ENCODE measurements at places on chromosomes 4 and X. TPM values are rescaled to one million over a fixed set of nuclear protein-coding genes. Genes with fewer than 3 reads are reported as not detected.

- no peaks in the 10 kb centered on the region for H3K36me3 ChIP-seq
- no peaks in the 10 kb centered on the region for H3K4me1 ChIP-seq
- DNase-seq, result no peak
- H3K27me3 ChIP-seq, result peaks cover 86% of the 10 kb centered on the region
- H3K27ac ChIP-seq, result no peak overlapping the region
- no peak overlapping the region for H3K4me3 ChIP-seq
Observed at GRCh38 chrX:152898442-152898841, 575 bp downstream of the ZNF185 start.

DNA sequence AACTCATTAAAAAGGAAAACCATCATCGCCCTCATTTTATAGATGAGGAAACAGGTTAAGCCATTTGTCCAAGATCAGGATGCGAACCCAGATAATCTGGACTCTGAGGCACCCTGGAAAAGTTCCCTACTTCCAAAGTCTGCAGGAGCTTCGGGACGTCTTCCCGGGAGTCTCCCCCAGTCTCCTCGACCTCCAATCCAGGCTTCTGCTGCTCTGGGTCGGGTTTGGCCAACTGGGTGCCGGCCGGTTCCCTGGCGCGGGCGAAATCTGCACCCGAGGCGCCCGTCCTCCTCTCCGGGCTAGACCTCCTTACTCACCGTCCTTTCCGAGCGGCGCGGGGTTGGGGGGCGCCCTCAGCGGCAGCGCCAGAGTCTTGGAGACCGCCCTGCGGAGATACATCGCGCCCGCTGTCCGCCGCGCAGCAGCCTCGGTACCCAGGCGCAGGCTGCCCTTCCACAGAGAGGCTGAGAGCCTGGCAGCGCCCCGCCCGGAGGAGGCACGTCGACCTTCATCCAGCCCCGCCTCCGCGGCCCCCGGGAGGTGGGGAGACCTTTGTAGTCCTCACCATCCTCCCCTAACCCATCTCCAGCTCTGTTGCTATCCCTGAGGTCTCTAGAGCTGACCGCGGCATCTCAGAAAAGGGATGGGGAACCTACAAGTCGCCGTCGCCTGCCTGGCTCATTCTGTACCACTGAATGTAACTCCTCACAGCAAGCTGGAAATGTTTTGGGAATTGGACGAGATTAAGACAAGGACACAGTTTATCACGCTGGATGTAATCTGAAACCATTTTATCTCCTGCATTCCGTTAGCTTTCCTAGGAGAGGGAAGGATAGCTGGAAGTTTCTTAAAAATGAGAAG lies at the start of gene MGARP:
Gene MGARP (minus strand): TSS at position 466 of the 861 bp plus-strand sequence. CDS start 67 bp downstream, at position 399.
- H3K27ac ChIP-seq, result no peak within 1 kb of the TSS
- no peaks in the 10 kb centered on the region for H3K36me3 ChIP-seq
- H3K4me1 ChIP-seq, result no peaks in the 10 kb centered on the region

GRCh38 chr4:138007572-138007971 lies 234.6 kb downstream of the SLC7A11 start:
- no peak overlapping the region for H3K4me3 ChIP-seq
- H3K36me3 ChIP-seq, result no peaks in the 10 kb centered on the region

- H3K4me1 ChIP-seq, result peaks cover 11% of the 10 kb centered on the region
- H3K4me3 ChIP-seq, result no peak overlapping the region
- DNase-seq, result peak; percentile 15
- no peaks in the 10 kb centered on the region for H3K27me3 ChIP-seq
- H3K27ac ChIP-seq, result peak overlapping the region; percentile 74
Observed at GRCh38 chrX:103398421-103398864, 22.1 kb downstream of the BEX3 start.

DNA sequence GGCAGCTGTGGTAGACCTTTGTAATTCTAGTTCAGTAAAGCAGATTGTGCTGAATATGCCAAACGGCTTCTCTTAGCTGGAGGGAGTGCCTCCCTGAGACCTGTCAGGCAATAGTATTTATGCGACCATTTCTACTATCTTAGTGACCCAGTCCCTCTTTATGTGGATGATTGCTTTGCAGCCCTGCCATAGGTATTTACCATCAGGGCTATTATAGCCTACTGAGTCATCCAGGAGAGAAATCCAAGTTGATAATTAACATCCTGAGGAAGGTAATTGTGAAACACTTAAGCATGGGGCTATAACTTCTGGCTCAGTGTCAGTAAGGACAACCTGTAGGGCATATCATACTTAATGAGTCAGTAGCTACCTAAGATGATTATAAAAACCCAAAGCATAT lies 103.9 kb upstream of the MAOA start:
- no peaks in the 10 kb centered on the region for H3K36me3 ChIP-seq
- no peak overlapping the region for H3K27ac ChIP-seq
- no peak for DNase-seq
- H3K4me1 ChIP-seq, result no peaks in the 10 kb centered on the region

MAGEA9B gene
- total RNA-seq, result 12.8 TPM

CXCL6 gene
- total RNA-seq, result not detected
